ENCODE measurements at places on chromosomes 3 and 15. TPM values are rescaled to one million over a fixed set of nuclear protein-coding genes. Genes with fewer than 3 reads are reported as not detected.

DNA sequence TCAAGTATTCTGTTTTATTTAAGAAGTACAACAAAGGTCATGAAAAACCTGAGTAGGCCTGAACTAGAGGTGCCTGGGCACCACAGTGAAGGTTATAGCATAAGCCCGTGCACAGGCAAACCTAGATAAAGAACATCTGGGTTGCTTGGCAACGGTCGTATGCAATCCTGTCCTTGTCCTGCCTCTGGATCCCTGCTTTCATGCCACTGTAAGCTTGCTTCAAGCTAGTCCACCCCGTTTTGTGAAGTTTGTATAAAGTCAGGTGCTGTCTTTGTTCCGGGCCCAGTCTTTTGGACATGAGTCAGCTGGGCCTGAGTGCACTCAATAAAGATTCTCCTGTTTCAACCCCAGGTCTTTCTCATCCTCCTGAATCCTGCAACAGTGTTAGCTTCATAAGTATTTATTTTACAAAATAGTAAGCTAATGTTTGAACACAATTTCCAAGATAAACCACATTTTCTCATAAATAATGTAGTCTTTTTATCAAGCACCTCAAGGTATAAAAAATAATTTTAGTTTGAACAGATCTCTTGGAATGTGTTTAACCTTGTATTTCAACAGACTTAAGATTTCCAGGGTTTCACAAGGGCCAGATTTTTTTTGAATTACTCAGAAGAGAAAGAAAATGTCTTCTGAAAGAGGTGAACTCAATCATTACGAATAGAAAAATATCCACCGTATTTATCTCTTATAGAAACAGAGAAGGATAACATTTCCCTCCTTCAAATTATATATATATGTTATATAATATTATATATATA lies 14.3 kb upstream of the SLC9C1 start:
- DNase-seq: no peak

- DNase-seq: no peak
Measured at GRCh38 chr15:82648257-82649103, 1.3 kb upstream of the CPEB1 start.

- no peak for DNase-seq
Measured at GRCh38 chr3:167187221-167187620, 192.9 kb downstream of the ZBBX start.

- no peak for DNase-seq
Measured at GRCh38 chr15:71571641-71572040, 238.7 kb upstream of the NR2E3 start.

GRCh38 chr3:98623572-98624280 lies 30.3 kb upstream of the CPOX start:
- DNase-seq: no peak

DNA sequence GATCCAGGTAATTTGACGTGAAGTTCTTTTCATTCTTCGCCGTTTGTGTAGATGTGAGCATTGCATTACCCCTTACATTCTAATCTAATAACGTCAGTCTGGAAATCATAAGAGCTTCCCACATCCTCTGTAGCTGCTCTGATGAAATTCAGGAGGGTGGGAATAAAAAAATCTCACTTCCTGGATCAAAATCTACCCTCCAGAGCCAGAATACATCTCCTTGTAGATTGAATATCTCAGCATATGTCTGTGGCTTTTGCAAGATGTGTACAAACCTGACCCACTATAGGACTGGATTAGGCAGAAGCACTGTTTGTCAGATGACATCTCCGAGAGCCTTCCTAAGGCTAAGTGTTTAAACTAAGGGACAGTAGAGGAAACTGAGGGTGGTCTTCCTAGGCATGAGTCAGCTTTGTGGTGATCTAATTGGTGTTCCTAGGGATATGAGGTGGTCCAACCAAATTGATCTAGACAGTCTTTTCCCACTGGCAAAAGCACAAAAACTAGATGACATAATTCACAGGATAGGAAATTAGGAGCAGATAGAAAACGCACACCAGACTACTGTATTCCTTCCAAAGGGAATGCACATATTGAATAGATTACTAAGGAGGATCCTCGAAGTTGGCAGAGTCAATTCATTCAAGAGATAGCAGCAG lies 216.3 kb upstream of the LRTM1 start:
- no peak for DNase-seq

DNA sequence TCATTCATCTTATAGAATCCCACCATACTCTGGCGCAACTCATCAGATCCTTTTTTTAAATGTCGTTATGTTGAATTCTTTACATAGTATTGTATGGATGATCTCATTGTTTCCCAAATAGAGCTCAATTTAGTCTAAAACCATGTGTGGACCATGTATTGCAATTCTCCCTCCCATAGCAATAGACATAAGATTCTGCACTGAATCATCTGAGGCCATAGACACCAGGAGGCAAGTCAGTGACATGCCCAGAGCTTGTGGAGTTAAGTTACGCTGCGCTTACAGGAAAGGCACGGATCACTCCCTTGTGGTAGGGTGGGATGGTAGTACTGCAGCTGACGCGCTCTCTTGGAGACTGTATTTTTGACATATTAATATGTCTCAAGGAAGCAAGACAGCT lies 211.0 kb downstream of the GABRB3 start:
- no peak for DNase-seq

The CPEB1 gene
- 3.3 TPM for total RNA-seq

The TEX9 gene
- total RNA-seq: 3.3 TPM

The PLSCR2 gene
- not detected for total RNA-seq
